ENCODE measurements at places on chromosomes 11 and 22.
A peak's percentile ranks its signal among the peaks of the same experiment; 100 is the strongest.

- no peak for DNase-seq
Measured at GRCh38 chr22:18078329-18079041, 695 bp downstream of the PEX26 start.

GRCh38 chr11:17001806-17002205 lies 12.4 kb downstream of the PLEKHA7 start:
- no peak for DNase-seq

- DNase-seq = no peak
Measured at GRCh38 chr11:45253640-45254039, 32.5 kb downstream of the SYT13 start.

DNA sequence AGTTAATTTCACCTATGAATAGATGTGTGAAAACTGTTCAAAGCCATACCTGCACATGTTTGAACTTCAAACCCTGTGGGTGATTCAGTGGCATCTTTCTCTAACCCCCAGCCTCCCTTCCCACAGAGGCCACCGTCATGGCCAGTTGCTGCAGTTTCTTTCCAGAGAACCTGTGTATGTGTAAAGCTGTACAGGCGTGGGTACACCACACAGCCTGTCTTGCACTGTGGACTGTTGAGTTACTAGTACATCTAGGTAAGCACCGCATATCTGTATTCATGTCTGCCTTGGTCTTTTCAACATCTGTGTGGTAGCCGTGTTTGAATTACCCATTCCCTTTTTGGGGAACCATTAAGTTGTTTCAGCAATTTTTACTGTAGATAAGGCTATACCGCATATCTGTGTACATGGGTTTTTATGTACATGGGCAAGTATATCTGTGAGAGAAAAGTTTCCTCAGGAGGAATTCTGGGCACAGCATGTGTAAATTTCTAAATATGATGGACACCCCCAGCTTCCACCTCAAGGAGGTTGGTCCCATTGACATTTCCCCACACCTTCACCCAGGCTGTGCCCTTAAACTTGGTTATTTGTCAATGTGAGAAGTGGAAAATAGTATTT lies 13.9 kb downstream of the NEAT1 start:
- peak; percentile 20 for DNase-seq

DNA sequence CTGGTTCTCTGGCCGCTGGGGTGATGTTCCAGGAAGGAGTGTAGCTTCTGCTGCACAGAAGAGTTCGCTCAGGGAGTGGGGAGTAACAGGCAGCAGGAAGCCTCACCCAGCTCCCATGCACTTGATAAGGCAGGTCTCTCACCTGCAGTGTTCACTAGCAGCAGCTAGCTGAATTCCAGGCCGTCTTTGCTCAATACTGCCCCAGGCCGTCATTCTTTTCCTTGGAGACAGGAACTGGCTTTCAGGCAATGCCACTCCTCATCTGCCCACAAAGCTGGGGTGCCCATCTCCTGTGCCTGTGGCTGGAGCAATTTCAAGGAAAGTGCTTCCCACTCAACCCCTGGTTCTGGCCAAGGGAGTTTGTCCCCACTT lies 66.1 kb downstream of the ARHGAP42 start:
- no peak for DNase-seq

DNA sequence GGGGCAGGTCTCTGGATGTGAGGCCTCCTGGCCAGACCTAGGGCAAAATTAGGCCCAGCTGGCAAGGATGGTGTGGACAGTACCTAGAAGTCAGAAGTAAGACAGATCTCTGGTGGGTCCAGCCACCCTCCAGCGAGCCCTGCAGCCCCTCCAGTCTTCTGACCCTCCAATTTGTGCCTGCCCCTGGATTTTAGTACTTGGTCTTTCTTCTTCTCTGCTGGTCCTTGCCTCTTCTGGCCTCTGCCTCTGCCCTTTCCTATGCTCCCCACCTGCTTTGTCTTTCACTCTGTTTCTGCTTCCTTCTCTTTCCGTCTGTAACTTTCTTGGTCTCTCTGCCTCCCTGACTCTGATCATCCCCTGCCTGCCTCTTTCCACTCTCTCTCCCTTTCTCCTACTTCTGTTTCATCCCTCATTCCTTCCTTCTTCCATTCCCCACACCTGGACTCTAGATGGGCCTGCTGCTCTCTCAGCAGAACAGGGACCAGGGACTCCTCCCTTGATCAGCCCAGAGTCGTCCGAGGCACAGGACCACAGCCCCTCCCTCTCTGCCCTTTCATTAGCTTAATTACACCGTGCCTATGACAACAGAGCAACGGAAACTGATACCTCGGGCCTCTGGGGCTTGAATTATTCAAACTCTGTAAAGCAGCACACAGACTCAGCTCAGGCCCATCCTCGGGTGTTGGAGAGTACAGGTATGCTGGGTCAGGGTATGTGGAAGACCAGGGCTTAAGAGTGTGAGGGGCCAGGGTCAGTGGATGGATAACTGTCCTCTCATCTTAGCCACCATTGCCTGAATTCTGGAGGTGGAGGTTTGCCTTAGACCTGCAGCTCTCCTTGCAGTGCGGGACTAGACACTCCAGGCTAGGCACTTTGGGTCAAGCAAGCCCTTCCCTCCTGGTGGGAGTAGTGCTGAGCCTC lies at the start of gene CHRNA10:
TSS of gene CHRNA10 (minus strand) at position 51 of the 921 bp plus-strand sequence. CDS start 72 bp downstream, outside the sequence.
- no peak for DNase-seq

GRCh38 chr11:67277231-67277961 lies 11.1 kb downstream of the GRK2 start:
- no peak for DNase-seq

DNA sequence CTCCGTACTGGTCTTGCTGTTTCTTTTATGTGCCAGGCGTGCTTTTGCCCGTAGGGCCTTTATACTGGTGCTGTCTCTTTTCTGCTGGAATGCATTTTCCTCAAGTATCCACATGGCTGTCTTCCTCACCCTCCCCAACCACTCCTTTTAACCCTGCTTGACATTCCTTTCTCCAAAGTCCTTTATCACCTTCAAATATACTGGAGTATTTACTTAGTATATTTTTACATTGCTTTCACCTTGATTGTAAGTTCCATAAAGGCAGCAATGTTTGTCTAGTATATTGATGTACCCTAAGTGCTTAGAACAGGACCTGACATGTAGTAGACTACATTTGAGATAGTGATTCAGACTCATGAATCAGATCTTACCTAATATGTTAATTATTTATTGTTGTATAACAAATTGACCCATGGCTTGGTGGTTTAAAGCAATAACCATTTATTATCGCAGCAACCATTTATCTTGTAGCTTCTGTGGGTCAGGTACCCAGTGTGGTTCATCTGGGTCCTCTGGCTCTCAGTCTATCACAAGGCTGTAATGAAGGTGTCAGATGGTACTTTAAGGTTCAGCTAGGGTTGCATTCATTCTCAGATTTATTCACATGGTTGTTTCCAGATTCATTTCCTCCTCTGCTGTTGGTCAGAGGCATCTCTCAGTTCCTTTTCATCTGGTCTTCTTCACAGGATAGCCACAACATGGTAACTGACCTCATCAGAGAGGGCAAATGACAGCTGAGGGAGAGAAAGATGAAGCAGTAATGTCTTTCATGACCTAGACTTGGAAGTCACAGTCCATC lies 34.2 kb downstream of the DDX10 start:
- DNase-seq = no peak

DNA sequence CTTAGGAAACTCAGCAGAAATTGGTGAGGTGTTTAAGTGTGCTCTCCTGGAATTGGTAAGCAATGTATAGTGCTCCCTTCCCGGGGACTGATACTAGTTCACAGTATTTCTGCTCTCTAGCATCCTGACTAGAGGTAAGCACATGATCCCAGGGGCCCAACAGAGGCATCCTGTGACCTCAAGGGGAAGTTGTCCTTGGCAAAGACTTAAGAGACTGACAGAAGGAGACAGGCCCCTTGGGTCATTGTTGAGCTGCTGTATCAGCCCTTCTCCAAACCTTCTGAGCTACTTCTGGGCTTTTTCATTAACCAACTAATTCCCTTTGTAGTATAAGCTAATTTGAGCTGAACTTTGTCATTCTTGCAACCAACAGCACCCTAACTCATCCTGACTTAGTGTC lies 4.3 kb upstream of the TBC1D22A start:
- DNase-seq = no peak

- DNase-seq = no peak
Measured at GRCh38 chr11:6571434-6572008, 31.9 kb downstream of the RRP8 start.

- no peak for DNase-seq
Measured at GRCh38 chr11:119389611-119390254, 8.2 kb upstream of the USP2 start.

- DNase-seq = no peak
Measured at GRCh38 chr11:78656984-78657383, 82.3 kb upstream of the NARS2 start.

DNA sequence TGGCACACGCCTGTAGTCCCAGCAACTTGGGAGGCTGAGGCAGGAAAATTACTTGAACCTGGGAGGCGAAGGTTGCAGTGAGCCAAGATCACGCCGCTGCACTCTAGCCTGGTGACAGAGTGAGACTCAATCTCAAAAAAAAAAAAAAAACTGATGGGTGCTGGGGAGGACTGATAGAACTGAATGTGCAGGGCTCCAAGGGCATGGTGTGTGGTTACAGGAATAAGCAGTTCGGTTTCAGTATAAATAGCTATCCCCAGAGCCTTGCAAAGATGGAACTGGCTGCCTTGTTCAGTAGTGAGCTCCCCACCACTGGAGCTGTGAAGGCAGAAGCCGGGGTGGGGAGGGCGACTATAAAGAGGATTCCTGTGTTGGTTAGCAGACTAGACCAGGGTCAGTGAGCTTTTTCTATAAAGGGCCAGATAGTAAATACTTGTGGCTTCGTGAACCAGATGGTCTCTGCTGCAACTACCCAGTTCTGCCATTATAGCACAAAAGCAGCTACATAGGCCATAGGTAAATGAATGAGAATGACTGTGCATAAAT lies 5.9 kb downstream of the TOM1 start:
- DNase-seq = no peak

DNA sequence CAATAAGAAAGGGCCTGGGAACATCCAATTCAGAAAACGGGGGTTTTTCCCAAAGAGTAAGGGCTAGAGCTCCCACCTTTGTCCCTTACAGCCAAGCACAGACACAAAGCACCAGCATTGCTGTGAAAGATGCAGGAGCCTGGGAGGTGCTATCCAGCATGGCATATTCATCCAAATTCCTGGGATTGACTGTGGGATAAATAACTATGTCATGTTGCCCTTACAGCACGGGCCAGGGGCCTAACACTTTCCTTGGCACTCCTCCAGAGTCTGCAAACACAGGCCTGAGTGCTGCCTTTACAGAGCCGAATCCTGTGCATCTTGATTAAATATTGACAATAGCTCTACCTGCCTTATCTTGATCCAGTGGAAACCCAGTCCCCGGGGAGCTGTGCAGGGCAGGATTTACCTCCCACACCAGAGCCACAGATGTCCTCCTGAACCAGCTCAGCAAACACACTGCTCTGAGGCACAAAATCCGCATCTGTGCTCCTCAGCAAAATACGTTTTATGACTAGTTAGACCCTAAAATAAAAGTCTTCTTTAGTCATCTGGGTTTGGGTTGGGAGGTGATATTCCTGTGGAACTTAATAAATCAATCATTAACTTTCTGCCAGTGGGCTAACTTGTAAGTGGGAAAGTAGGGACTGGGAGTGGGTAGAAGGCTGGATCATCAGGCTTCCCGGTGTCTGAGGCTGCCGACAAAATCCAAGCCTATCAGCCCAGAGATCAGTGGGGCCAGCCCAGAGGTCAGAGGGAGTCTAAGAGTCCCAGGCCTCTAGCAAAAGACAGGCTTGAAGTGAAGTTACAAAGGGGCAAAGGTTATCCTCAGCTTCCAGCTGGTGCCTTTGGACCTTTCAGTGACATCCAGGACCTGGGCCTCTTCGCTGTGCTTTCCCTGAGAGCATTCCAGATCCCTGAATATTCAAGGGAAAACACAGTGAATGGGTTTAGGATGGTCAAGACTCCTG lies 36.5 kb downstream of the POU2AF3 start:
- DNase-seq = no peak

- DNase-seq = no peak
Measured at GRCh38 chr22:30324014-30324730, 2.6 kb downstream of the TBC1D10A start.

GRCh38 chr11:72238492-72239312 lies 5.3 kb downstream of the PHOX2A start:
- DNase-seq = no peak

GRCh38 chr22:45928726-45929368 lies 48.1 kb downstream of the WNT7B start:
- DNase-seq = no peak

- DNase-seq = no peak
Measured at GRCh38 chr22:30297276-30297990, 8.1 kb upstream of the CASTOR1 start.

DNA sequence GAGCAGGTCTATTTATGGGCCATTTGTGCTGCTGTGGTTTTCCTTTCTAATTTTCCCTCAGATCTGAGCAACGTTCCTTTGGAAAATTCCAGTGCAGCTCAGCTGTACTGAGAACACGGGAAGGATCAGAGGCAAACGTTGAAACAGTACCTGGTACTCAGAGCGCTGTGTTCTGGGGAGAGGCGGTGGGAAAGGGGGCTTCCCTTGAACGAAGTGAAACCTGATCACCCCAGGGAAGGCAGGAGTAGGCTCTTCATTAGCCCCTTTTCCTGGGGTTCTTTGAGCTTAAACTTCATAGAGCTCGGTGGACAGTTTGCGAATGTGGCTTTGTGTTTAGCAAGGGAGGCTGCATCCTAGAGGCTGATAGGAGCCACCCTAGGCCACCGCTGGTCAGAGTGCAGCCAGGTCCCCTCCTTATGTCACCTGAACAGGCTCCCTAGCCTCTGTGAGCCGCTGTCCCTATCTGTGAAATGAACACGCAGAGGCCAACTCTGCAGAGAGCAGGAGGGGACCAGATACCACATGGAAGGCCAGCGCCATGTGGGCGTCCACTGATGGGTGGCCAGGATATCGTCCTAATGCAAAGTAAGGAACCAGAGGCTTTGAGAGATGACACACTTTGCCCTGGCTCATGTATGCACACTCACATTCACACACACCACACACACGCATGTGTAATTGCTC lies 1464.8 kb downstream of the BRD1 start:
- DNase-seq = no peak

GRCh38 chr22:37455896-37456295 lies 28.6 kb upstream of the ELFN2 start:
- no peak for DNase-seq

DNA sequence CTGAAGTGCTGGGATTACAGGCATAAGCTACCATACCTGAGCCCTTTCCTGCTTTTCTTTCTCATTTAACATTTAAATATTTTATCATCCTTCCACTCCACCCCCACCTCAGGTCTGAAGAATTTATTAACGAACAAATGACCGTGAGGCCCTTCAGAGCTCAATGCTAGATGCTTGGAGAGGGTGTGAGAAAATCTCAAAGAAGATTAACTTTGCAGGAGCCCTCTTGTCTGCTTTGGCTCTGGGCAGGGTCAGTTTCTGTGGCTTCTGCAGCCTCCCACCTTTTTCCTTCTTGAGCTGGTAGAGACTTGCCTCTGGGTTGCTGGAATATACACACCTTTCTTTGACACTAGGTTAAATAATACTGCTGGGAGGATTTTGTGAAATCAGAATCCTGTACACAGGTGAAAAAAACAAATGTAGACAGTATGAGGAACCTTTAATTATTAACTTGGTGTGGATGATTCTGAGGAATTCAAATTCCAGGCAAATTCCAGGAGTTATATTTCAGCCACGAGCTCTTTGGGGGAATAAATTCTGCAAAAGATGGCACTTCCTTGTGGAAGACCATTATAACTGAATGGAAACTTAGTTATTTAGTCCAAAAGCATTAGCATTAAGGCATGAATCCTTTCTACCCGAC lies 3.4 kb upstream of the ZBTB44 start:
- DNase-seq = no peak

Data from HS-5 (cell line).